Hepatocyte (in vitro differentiated cells): ENCODE measurements at places on chromosomes 2 and 18.
A peak's percentile ranks its signal among the peaks of the same experiment; 100 is the strongest.

DNA sequence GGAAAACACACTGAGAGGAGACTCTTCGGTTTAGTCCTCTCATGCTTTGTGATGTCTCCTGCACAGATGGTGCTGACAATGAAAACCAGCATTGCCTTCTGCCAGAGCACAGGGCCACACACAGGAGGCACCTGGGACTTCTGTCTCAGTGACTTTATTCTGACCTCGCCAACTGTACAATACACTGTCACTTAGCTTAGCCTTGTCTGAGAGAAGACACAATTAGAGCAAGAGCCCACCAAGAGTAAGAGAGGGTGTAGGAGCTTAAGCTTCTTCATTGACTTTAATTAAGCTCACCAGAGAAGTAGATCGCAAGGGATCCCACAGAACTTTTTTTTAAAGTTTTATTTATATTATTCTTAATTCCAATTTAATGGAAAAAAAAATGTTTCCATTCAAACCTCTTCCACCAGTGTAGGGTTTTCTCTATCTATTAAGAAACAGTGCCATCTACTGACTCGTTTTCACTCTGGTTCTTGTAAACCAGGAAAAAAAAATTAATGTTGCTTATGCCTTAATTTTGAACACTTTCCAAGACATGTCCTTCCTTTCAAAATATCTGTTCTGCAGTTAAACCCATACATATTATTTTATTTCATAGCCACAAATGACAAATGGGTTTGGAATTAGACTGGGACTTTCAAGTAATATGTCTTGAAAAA is 42.4 kb upstream of the DDX18 start:
- no peaks in the 10 kb centered on the region for H3K27me3 ChIP-seq
- H3K4me1 ChIP-seq: peaks cover 3% of the 10 kb centered on the region
- H3K36me3 ChIP-seq: no peaks in the 10 kb centered on the region
- DNase-seq: peak; percentile 63
- no peak overlapping the region for H3K4me3 ChIP-seq

DNA sequence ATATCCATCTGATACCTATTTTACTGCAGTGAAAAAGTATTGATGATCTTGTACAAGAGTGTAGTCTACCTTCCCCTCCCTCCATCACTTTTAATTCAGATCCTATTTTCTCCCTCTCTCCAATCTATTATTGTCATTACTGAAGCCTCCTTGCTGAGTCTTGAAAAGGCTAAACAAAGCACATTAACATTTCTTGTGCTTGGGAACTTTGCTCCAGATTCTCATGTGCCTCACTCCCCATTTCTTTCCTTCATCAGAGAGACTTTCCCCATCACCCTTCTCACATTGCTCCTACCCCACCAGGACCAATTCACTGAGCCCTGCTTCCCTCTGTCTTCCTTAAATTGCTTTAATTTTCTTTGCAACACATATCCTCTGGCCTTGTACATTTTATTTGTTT is 736.2 kb upstream of the GCFC2 start:
- H3K4me3 ChIP-seq: no peak overlapping the region
- H3K4me1 ChIP-seq: no peaks in the 10 kb centered on the region
- H3K27ac ChIP-seq: no peak overlapping the region
- H3K27me3 ChIP-seq: no peaks in the 10 kb centered on the region
- no peaks in the 10 kb centered on the region for H3K36me3 ChIP-seq
- DNase-seq: no peak

GRCh38 chr2:145408980-145409379 is 889.1 kb upstream of the ZEB2 start:
- no peak for DNase-seq
- no peaks in the 10 kb centered on the region for H3K36me3 ChIP-seq
- H3K27ac ChIP-seq: no peak overlapping the region
- peaks cover 4% of the 10 kb centered on the region for H3K27me3 ChIP-seq
- H3K4me3 ChIP-seq: no peak overlapping the region

DNA sequence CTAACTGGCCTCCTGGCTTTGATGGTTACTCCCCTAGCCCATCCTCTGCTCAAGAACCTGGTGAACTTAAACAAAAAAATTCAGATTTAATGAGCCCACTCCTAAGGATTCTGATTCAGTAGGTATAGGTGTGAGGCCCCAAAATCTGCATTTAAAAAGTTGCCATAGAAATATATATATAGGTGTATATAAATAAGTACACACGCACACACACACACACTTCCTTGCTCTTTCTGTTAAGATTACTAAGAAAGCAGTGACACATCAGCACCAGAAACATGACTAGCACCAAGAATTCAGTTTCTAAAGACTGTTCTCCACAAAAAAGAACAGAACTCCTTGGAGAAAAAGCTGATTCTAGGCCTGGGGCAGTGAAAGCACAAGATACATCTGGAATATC is 17.8 kb downstream of the EML6 start:
- no peak overlapping the region for H3K27ac ChIP-seq
- no peaks in the 10 kb centered on the region for H3K36me3 ChIP-seq
- DNase-seq: no peak
- H3K4me3 ChIP-seq: no peak overlapping the region
- no peaks in the 10 kb centered on the region for H3K27me3 ChIP-seq

- peaks cover 5% of the 10 kb centered on the region for H3K4me1 ChIP-seq
- no peaks in the 10 kb centered on the region for H3K27me3 ChIP-seq
- H3K27ac ChIP-seq: peak overlapping the region; percentile 1
- no peak for DNase-seq
- no peaks in the 10 kb centered on the region for H3K36me3 ChIP-seq
- no peak overlapping the region for H3K4me3 ChIP-seq
These were observed 25.6 kb downstream of the CYB5A start for GRCh38 chr18:74266161-74266560.

GRCh38 chr18:5918205-5918858 is 23.0 kb upstream of the TMEM200C start:
- H3K36me3 ChIP-seq: no peaks in the 10 kb centered on the region
- no peaks in the 10 kb centered on the region for H3K27me3 ChIP-seq
- no peaks in the 10 kb centered on the region for H3K4me1 ChIP-seq
- H3K27ac ChIP-seq: no peak overlapping the region

GRCh38 chr2:128396500-128396891 is 77.8 kb upstream of the HS6ST1 start:
- peak overlapping the region; percentile 84 for H3K27ac ChIP-seq
- H3K27me3 ChIP-seq: no peaks in the 10 kb centered on the region
- H3K4me3 ChIP-seq: no peak overlapping the region
- peaks cover 5% of the 10 kb centered on the region for H3K4me1 ChIP-seq
- peak; percentile 39 for DNase-seq
- H3K36me3 ChIP-seq: no peaks in the 10 kb centered on the region

DNA sequence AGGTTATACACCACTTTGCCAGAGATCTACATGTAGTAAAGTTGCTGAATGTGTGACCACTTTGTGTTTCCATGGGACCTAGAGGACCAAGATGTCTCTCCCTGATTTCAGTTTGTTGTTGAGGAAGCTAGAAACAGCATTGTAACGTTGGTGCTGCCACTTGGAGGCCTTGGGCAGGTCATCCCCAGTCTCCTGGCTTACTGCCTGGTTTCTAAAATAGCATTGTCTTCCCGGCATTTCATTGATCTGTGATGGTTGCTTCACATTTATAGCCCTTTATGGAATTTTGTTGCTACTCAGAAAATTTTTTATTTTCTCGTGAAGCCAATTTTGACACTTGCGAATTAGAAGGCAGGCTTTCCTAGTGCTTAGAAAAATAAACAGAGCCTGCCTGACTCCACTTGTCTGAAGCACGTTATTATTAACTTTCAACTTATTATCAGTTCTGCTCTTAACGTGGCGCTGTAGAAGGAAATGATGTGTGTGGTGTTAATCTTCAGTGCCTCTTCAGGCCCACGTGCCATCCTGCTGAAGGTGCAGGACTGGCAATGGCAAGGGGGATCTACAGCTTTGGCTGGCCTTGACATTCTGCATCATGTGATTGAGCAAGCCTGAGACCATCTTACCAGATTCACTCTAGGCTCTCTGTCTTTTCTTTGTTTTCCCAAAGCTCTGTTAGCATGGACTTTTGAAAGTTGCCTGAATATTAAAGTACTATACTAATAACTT is 59.9 kb downstream of the INPP4A start:
- H3K4me3 ChIP-seq: no peak overlapping the region
- no peaks in the 10 kb centered on the region for H3K4me1 ChIP-seq
- H3K27ac ChIP-seq: peak overlapping the region; percentile 26
- no peaks in the 10 kb centered on the region for H3K27me3 ChIP-seq
- no peaks in the 10 kb centered on the region for H3K36me3 ChIP-seq

- H3K27me3 ChIP-seq: no peaks in the 10 kb centered on the region
- H3K36me3 ChIP-seq: no peaks in the 10 kb centered on the region
- H3K4me1 ChIP-seq: no peaks in the 10 kb centered on the region
- no peak overlapping the region for H3K4me3 ChIP-seq
- peak; percentile 19 for DNase-seq
- no peak overlapping the region for H3K27ac ChIP-seq
These were observed 58.8 kb downstream of the BAZ2B start for GRCh38 chr2:159557437-159558034.

DNA sequence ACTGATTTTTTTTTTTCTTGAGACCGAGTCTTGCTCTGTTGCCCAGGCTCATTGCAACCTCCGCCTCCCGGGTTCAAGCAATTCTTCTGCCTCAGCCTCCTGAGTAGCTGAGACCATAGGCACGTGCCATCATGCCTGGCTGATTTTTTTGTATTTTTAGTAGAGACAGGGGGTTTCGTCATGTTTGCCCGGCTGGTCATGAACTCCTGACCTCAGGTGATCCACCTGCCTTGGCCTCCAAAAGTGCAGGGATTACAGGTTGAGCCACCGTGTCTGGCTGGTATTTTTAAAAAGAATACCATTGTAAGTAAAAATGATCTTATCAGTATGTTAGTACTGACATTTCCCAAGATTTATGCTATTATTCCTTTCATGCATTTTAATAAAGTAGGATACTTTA is 105.7 kb downstream of the PIEZO2 start:
- H3K36me3 ChIP-seq: no peaks in the 10 kb centered on the region
- no peak for DNase-seq
- H3K27ac ChIP-seq: no peak overlapping the region
- no peaks in the 10 kb centered on the region for H3K4me1 ChIP-seq
- H3K27me3 ChIP-seq: no peaks in the 10 kb centered on the region
- H3K4me3 ChIP-seq: no peak overlapping the region

- no peaks in the 10 kb centered on the region for H3K36me3 ChIP-seq
- no peaks in the 10 kb centered on the region for H3K27me3 ChIP-seq
- no peak for DNase-seq
- H3K4me1 ChIP-seq: no peaks in the 10 kb centered on the region
- H3K4me3 ChIP-seq: no peak overlapping the region
These were observed 1.9 kb upstream of the CABYR start for GRCh38 chr18:24136967-24137373.

GRCh38 chr2:64586883-64587481 is 62.9 kb downstream of the AFTPH start:
- no peaks in the 10 kb centered on the region for H3K36me3 ChIP-seq
- no peaks in the 10 kb centered on the region for H3K27me3 ChIP-seq
- H3K4me3 ChIP-seq: no peak overlapping the region
- peak; percentile 52 for DNase-seq
- no peak overlapping the region for H3K27ac ChIP-seq

GRCh38 chr2:15736396-15737180 is 144.9 kb downstream of the DDX1 start:
- H3K27ac ChIP-seq: no peak overlapping the region
- H3K4me1 ChIP-seq: peaks cover 38% of the 10 kb centered on the region
- no peak overlapping the region for H3K4me3 ChIP-seq
- no peaks in the 10 kb centered on the region for H3K36me3 ChIP-seq
- DNase-seq: no peak

DNA sequence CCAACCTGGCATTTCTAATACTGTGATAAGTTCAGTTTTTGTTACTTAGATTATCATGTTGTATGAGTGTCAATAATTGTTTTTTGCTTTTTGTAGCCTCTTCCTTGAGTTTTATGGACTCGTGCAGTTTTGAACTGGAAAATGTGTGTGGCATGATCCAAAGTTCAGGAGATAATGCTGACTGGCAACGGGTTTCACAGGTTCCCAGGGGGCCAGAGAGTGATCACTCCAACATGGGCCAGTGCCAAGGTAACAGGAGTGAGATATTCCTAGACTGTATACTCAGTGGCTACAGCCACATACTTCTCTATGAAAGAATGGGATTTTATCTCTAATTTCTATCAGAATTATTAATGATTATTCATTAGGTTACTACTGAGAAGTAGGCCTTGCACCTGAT is 18.2 kb downstream of the MEP1B start:
- H3K4me3 ChIP-seq: no peak overlapping the region
- peak overlapping the region; percentile 62 for H3K27ac ChIP-seq
- no peaks in the 10 kb centered on the region for H3K36me3 ChIP-seq
- H3K4me1 ChIP-seq: peaks cover 38% of the 10 kb centered on the region

GRCh38 chr2:221370076-221370856 is 201.8 kb downstream of the EPHA4 start:
- H3K27ac ChIP-seq: no peak overlapping the region
- H3K4me3 ChIP-seq: no peak overlapping the region
- H3K27me3 ChIP-seq: peaks cover 7% of the 10 kb centered on the region
- no peaks in the 10 kb centered on the region for H3K36me3 ChIP-seq
- no peak for DNase-seq

DNA sequence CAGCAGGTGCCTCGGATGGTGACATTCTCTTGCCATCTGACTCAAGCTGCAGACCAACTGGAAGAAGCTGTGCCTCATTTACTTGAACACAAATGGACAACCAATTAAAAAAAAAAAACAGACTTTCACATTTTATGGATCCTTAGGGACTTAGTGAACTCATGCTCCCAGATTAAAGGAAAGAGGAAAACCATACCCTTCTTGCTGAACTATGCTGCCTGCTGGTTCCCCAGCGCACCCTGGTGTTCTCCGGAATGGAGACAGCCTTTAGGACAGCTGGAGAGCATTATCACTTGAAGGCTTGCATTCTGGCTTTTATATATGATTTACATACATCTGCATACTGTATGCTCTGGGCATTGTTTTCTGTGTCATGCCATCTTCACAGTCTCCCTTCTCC is 370.7 kb downstream of the SLC4A3 start:
- no peak for DNase-seq
- H3K36me3 ChIP-seq: no peaks in the 10 kb centered on the region
- no peaks in the 10 kb centered on the region for H3K4me1 ChIP-seq
- H3K4me3 ChIP-seq: no peak overlapping the region

DNA sequence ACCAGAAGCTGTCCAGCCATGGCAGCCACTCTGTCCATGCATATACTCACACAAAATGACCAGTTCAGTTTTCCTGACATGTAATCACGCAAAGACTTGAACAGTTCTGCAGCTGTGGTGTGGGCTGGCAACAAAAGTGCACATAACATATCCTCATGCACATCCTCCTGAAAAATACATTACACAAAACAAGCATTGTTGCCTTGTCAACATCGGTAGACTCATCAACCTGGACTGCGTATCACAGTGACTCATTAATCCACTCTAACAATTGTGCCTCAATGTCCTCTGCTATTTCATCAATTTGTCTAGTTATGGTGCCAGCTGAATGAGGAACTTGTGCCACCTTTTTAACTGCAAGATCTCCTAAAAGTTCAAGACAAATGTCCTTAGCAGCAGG is 19.5 kb downstream of the RBKS start:
- H3K27ac ChIP-seq: no peak overlapping the region
- H3K27me3 ChIP-seq: no peaks in the 10 kb centered on the region
- no peaks in the 10 kb centered on the region for H3K4me1 ChIP-seq
- DNase-seq: no peak
- no peaks in the 10 kb centered on the region for H3K36me3 ChIP-seq

GRCh38 chr2:43124687-43125057 is 101.7 kb downstream of the ZFP36L2 start:
- H3K27me3 ChIP-seq: no peaks in the 10 kb centered on the region
- DNase-seq: peak; percentile 2
- peaks cover 9% of the 10 kb centered on the region for H3K4me1 ChIP-seq
- H3K27ac ChIP-seq: no peak overlapping the region
